ENCODE measurements at places on chromosomes 2 and 18.

DNA sequence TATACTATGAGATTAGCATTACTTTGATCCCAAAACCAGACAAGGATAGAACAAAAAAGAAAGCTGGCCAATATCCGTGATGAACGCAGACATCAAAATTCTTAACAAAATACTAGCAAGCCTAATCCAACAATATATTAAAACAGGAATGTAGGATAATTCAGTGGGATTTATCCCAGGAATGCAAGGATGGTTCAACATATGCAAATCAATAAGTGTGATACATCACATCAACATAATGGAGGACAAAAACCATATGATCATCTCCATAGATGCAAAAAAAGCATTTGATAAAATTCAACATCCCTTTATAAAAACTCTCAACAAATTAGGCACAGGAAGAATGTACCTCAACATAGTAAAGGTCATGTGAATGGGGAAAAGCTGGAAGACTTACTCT, 158.5 kb downstream of the KCNE4 start:
- DNase-seq, result no peak

DNA sequence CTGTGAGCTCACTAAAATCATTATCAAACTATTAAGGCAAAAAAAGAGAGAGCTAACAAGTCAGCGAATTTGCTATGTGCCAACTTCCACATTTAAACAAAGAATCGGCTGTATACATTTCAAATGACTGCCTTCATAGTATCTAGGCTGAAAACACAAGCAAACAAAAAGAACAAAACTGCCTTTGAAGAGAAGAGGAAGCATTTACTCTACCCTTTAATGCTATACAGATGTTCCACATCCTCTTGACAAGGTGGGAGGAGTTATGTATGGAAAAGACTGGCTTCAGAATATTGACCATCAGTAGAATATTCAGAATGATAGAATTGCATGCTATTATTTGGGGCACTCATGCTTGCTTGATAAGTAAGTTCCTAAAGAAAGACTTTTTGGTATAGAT, 741.7 kb downstream of the PLCL1 start:
- no peak for DNase-seq

GRCh38 chr2:16223161-16223840, 283.0 kb downstream of the MYCN start:
- no peak for DNase-seq

GRCh38 chr2:182915369-182916326, 49.2 kb upstream of the FRZB start:
- DNase-seq, result no peak

DNA sequence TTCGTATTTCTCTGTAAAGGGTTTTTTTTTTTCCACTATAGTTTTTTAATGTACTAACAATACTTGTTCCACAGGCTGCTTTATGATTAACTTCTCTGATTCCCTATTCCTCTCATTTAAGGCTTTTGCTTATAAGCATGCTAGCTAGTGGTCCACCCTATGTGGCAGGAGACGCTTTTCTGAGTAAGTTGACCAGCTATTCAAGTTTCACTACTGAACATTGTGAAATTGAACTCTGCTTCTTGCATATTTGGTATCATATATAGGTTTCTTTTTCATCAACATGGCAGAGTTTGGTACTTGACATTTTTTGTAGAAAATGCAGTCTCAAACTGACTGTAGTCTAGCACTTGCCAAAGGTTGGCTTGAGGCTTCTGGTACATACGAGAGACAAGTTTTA, 74.2 kb downstream of the OTX1 start:
- no peak for DNase-seq

- no peak for DNase-seq
Observed at GRCh38 chr2:159445307-159445706, 158.8 kb upstream of the WDSUB1 start.

- no peak for DNase-seq
Observed at GRCh38 chr2:237465515-237466148, 21.4 kb upstream of the MLPH start.

DNA sequence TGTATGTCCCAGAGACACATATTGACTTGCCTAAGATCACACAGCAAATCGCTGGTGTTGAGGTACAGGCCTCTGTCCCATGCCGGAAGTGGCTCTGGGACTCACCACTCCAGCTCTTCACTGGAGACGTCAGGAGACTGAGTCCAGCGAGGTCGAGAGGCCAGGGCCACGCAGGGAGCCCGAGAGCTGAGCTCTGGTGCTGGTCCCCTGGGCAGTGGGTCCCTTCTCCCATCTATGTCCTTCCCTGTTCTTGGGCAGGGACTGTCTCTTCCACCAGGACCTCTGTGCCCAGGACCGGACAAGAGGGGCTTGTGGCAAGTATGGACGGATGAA, 62.4 kb upstream of the TWIST2 start:
- no peak for DNase-seq

DNA sequence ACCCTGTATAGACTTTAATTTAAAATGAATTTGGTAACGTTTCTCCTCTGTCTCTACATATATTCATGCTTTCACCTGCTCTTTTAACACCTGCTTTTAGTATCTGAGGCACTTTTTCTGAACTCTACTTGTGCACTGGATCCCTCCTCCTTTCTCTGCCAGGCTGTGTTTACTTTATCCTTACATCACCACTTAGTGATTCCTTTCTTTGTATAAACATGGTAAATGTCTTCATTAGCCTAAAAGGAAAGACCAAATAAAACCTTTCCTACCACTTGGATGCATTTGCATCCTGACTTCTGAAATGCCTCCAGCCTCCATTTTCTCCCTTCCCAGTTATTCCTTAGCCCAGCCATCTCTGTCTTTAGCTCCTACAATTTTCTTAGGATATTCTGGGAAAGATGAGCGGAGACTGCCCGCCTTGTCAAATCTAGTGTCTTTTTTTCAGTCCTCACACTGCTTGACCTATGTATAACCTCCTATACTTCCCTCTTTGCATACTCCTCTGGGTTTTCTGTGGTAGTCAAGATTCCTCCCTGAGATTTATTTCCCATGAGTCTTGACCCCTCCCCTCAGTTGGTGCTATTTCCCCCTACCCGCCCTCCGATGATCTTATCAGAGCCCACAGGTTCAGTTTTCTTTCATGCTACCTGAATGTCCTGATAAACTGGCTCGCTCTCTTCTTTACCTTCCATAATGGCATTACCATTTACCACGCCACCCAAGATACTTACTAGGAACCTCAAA, 44.8 kb downstream of the REL start:
- DNase-seq, result no peak

- DNase-seq, result no peak
Observed at GRCh38 chr2:42849311-42849710, 56.9 kb upstream of the HAAO start.

DNA sequence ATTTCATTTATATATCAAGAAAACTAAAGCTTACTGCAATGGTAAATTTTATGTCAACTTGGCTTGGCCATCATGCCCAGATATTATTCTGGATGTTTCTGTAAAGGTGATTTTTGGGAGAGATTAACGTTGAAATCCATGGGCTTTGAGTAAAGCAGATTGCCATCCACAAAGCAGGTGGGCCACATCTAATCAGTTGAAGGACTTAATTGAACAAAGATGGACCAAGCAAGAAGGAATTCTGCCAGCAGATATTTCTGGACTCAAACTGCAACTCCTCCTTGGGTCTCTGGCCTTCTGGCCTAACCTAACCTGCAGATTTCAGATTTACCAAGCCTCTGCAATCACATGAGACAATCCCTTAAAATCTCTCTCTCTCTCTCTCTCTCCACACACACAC, 77.8 kb downstream of the GYPC start:
- no peak for DNase-seq

DNA sequence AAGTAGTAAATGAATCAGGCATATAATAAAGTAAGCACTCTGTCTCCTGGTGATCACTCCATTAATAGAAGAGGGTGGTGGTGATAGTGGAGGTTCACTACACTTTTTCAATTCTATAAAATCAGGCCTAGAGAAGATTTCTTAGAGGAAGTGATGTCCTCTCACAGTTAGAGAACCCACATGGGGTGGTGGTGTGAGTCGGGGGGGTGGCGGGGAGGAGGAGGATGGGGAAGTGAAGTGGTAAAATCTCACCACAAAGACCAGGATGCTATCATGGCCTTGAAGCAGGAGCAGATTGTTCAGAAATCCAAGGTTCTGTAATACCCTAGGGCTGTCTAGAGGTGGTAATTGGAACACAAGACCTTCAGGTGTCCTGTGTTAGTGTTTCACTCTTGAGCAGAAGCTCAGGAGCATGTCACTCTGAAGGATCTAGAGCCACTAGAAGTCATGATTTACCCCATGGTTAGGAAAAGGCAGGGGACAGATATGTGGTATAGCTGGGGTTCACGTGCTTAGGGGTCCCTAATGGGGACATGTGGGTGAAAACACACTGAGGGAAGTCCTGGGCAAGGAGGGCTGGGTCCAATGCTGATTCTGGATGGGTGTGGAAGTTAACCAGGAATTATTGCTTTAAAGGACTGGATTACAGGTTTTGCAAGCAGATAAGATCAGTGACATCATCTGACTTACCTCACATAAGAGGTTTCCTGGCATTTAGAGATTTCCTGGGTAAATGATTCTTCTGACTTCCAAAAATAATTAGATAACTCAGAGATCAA, 31.0 kb downstream of the RNF125 start:
- DNase-seq, result no peak

DNA sequence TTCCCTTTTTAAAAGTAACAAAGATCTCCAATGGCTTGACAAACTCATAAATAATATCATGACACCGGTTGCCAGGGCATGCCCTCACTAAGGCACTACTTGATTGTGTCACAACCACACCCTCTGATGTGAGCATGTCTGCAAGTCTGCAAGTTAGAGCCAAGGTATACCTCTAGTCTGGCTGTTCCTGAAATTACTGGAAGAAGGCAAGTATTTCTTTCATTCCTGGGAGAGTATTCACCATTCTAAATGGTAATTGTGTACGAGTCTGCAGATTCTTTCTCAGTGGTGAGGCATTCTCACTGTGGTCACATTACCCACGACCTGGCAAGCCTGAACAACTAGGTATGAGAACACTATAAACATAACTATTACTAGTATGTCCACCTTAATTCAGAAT, 25.7 kb upstream of the RNU4ATAC start:
- DNase-seq, result no peak

DNA sequence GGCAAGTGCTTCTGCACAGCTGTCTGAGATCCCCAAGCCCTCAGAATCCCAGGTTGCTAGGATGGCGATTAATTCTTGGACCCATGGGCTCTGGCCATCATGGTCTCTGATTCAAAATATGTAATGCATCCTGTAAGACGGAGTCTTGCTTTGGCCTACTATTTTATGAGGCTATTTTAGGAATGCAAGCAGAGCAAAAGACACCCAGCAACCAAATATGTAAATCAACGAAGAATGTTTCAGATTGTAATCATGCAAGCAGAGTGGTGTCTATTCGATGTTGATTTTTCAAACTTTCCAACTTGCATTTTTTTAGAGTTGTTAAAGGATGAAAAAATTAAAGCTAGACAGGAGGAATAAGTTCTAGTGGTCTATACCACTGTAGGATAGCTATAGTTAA, 154.8 kb downstream of the COL6A3 start:
- no peak for DNase-seq

- no peak for DNase-seq
Observed at GRCh38 chr2:174180726-174181236, 67.6 kb downstream of the OLA1 start.

DNA sequence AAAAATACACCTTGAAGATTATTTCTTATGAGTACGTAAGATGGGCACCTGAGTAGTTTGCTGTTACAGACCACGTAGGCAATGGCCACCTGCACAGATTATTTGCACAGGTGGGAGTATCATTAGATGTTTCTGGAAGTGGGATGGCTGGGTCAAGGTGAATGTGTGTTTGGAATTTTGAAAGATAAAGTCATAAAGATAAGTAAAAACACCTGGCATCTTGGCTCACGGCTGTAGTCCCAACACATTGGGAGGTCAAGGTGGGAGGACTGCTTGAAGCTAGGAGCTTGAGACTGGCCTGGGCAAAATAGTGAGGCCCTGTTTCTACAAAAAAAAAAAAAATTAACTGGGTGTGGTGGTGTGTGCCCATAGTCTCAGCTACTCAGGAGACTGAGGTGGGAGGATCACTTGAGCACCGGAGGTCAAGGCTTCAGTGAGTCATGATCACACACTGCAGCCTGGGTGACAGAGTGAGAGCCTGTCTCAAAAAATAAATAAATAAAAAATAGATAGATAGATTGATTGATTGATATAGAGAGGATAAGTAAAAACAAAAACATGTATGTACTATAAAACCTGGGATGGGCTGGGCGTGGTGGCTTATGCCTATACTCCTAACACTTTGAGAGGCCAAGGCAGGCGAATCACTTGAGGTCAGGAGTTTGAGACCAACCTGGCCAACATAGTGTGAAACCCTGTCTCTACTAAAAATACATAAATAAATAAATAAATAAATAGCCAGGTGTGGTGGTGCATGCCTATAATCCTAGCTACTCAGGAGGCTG, 30.4 kb downstream of the ODC1 start:
- DNase-seq, result no peak

GRCh38 chr2:214899751-214900150, 90.3 kb upstream of the BARD1 start:
- no peak for DNase-seq

GRCh38 chr2:75065402-75066008, 107.1 kb downstream of the POLE4 start:
- DNase-seq, result no peak

DNA sequence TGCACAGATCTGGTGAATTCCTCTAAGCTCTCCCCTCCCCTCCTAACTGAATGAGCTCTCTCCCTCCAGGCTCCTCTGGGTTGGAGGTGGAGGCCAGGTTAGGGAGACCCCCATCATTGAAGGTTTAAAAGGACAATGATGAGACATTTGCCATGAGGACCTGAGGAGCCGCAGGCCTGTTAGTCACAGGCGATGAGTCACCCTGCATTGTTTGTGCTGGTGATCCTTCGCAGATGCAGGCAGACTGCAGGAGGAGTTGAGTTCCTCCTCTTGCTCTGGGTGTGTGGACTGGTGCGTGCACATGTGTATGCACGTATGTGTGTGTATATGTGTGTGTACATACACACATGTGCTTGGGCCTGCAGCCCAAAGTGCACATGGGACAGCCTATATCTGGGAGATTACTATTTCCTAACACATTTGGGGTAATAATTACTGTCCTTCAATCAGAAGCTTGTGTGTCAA, 42.0 kb downstream of the MCFD2 start:
- DNase-seq, result no peak

DNA sequence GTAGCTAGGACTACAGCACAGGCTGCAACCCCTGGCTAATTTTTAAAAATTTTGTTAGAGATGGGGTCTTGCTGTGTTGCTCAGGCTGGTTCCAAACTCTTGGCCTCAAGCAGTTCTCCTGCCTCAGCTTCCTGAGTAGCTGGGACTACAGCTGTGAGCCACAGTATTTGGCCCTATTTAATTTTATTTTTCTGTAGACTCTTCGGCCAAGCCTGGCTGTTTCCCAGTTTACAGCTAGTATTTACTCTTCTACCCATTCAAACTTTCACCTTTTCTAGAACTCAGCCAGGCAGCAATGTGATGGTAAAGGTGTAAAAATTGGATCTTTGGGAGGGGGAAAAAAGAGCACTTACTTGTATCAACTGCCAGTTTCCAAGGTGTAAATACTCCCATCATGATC, 35.3 kb downstream of the SH3RF3 start:
- DNase-seq, result no peak

- DNase-seq, result no peak
Observed at GRCh38 chr2:29733965-29734364, 187.4 kb downstream of the ALK start.

All from liver (tissue), 10 donors.